ENCODE measurements at places on chromosomes 16 and 17. TPM values are rescaled to one million over a fixed set of nuclear protein-coding genes. Genes with fewer than 3 reads are reported as not detected.

GRCh38 chr17:43772877-43773648 lies 5.7 kb downstream of the DUSP3 start:
- H3K4me1 ChIP-seq, result peaks cover 2% of the 10 kb centered on the region
- DNase-seq, result no peak
- H3K27me3 ChIP-seq, result no peaks in the 10 kb centered on the region

DNA sequence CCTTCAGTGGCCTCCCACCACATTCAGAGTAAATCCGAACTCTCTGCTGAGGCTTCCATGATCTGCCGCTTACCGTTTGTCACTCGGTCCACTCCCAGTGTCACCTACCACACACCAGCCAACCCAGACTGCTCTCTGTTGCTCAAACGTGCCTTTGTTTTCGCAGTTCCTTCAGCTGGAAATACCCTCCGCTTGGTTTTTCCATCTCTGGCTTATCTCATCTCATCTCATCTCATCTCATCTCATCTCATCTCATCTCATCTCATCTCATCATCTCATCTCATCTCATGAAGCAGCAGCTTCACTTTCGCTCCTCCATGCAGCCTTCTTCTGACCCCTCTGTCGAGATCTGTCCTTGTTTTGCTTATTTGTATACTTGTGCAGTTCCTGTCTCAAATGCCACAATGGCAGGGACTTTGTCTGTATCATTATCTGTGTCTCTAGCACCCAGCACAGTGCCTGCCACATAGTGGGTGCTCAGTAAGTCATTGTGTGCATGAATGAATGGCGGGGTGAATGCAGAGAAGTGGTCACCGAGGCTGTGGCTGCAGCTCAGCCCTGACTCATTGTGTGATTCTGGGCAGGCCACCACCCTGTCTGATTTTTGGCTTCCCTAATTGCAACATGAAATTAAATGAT lies 3.8 kb upstream of the SNX20 start:
- no peaks in the 10 kb centered on the region for H3K27me3 ChIP-seq
- H3K27ac ChIP-seq, result peak overlapping the region; percentile 90
- H3K4me3 ChIP-seq, result peak overlapping the region; percentile 43
- H3K4me1 ChIP-seq, result peaks cover 66% of the 10 kb centered on the region
- H3K36me3 ChIP-seq, result peaks cover 3% of the 10 kb centered on the region

DNA sequence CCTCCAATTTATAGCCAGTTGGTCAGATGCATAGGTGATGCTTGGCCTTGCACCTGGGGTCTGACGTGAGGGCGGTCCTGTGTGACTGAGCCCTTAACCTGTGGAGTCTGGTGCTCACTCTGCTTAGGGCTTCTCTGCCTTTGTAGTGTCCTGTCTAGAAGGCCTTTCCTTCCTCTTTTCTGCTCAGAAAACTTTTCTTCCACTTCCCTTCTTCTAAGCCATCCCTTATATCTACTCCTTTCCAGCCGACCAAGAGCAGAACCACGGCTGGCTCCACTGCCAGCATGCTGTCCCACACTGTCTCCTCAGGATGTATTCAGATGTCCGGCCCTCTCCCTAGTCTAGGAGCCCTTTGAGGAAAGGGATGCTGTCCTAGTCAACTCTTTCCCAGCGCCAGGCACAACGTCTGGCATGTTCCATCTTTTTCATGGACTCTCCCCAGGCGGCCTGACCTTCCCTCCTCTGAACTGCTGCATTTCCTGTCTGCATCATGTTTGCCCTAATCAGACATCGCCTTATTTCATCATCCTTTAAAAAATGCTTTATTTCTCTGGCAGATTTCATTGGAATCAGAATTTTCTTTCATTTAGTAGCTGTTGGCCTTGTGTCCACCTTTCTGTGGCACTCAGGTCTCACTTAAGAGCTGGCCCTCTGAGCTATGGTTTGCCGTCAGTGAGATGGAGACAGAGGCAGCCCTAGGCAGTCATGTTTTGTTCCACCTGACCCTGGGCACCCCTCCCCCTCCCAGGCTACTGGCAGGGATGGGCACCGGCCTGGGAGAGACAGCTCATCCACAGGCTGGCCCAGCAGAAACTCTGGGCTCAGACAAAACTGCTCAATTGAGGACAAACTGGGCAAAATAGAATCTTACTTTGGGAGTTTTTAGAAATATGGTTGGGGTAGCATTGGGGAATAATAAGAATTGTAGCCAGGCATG lies 15.5 kb upstream of the BRCA1 start:
- no peak overlapping the region for H3K4me3 ChIP-seq
- H3K36me3 ChIP-seq, result peaks cover under 1% of the 10 kb centered on the region

- peaks cover 56% of the 10 kb centered on the region for H3K36me3 ChIP-seq
- H3K27me3 ChIP-seq, result no peaks in the 10 kb centered on the region
- no peak for DNase-seq
- no peak overlapping the region for H3K27ac ChIP-seq
- H3K4me3 ChIP-seq, result no peak overlapping the region
These were observed 26.9 kb downstream of the PTRH2 start for GRCh38 chr17:59680314-59680713.

DNA sequence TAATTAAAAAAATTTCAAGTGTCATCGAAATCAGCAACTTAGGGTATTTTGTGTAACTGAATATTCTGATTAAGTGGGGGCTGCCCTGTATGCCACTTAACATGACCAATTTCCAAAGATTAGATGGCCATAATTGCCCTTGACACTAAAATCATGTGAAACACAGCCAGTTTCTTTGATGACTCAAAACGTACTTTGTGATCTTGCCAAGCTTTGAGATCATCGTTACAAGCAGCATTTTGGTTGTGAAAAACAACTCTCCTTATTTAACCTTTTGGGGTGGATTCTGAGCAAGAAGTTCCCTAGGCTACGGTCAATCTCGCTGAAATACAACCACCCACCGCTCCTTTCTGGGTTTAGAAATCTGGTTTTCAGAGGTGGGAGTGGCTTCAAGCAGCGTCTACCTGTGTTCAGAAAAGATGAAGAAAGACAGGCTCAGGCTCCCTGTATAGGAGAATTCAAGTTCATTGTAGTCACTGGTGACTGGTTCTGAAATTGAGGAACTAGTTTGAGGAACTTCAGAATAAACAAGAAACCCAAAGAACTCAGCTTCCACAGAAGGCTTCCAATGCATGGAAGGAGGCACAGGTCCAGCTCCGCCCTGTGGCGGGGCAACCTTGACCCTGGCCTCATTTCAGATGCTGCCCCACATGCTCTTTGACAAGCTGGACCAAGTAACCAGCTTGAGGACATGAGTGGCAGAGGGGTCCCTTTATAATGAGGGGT lies 9.4 kb downstream of the MAP3K14 start:
- peaks cover 84% of the 10 kb centered on the region for H3K4me1 ChIP-seq
- peak; percentile 80 for DNase-seq
- H3K27me3 ChIP-seq, result no peaks in the 10 kb centered on the region
- H3K27ac ChIP-seq, result peak overlapping the region; percentile 97
- peak overlapping the region; percentile 53 for H3K4me3 ChIP-seq
- H3K36me3 ChIP-seq, result peaks cover 69% of the 10 kb centered on the region

The MYH8 gene
- total RNA-seq, result not detected

The KRT24 gene
- not detected for total RNA-seq

The SOST gene
- total RNA-seq, result not detected

- peak overlapping the region; percentile 90 for H3K4me3 ChIP-seq
- peaks cover 20% of the 10 kb centered on the region for H3K4me1 ChIP-seq
- H3K27me3 ChIP-seq, result no peaks in the 10 kb centered on the region
These were observed 2.9 kb upstream of the RAB40C start for GRCh38 chr16:586645-587590.

The DYNLL2 gene
- 24.8 TPM for total RNA-seq

The TNFRSF17 gene
- not detected for total RNA-seq

DNA sequence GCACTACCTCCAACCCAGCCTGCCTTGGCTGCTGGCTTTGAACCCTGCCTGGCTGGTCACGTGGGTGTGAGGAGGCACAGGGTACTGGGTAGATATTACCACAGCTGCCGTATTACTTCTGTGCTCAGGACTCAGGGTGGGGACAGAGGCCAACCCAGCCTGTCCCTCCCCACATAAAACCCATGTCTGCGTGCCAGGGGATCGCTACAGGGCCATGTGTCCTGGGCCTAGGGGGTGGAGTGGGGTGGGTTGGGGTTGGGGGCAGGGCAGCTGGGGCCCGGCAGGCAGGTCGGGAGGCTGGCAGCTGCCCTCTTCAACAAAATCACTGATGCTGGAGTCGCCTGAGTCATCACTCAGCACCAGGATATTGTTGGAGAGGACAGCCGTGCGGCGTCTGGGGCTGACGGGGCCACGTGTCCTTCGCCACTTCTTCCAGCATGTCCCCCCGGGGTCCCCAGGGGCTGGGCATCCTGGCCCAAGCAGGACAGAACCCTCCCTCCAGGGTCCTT lies 39.7 kb upstream of the PVALEF start:
- H3K27me3 ChIP-seq, result no peaks in the 10 kb centered on the region
- H3K36me3 ChIP-seq, result no peaks in the 10 kb centered on the region
- no peak overlapping the region for H3K27ac ChIP-seq
- H3K4me1 ChIP-seq, result no peaks in the 10 kb centered on the region
- no peak overlapping the region for H3K4me3 ChIP-seq

GRCh38 chr16:53258809-53259208 lies 175.5 kb upstream of the RBL2 start:
- peaks cover 34% of the 10 kb centered on the region for H3K36me3 ChIP-seq
- no peak for DNase-seq
- H3K4me3 ChIP-seq, result no peak overlapping the region
- H3K27me3 ChIP-seq, result no peaks in the 10 kb centered on the region
- no peaks in the 10 kb centered on the region for H3K4me1 ChIP-seq
- H3K27ac ChIP-seq, result no peak overlapping the region

DNA sequence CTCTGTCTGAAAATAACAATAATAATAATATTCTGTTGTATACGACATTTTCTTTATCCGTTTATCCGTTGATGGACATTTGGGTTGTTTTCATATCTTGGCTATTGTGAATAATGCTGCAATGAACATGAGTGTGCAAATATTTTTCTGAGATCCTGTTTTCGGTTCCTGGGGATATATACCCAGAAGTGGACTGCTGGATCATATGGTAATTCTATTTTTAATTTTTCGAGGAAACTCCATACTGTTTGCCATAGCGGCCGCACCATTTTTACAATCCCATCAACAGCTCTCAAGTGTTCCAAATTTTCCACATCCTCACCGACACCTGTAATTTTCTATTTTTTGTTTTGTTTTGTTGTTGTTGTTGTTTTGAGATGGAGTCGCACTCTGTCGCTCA lies 5.3 kb upstream of the PRSS41 start:
- H3K4me1 ChIP-seq, result no peaks in the 10 kb centered on the region
- peaks cover 27% of the 10 kb centered on the region for H3K27me3 ChIP-seq
- no peak for DNase-seq
- H3K36me3 ChIP-seq, result no peaks in the 10 kb centered on the region
- H3K4me3 ChIP-seq, result no peak overlapping the region
- H3K27ac ChIP-seq, result no peak overlapping the region

DNA sequence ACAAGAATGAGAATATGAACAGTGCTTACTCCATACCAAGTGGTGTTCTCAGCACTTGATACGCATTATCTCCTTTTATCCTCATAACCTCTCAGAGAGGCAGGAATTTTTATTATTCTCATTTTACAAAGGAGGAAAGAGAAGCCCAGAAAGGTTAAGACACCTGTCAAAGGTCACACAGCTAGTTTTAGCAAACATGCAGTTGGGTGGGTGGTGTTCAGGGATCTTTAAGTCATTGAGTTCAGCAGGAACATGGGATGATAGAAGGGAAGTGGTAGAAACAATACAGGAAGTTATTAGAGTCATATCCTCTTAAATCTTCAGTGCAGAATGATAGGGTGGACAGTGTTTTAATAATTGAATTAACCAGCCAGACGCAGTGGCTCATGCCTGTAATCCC lies 95.4 kb downstream of the IRX3 start:
- peaks cover 12% of the 10 kb centered on the region for H3K27me3 ChIP-seq
- H3K4me1 ChIP-seq, result no peaks in the 10 kb centered on the region
- no peak overlapping the region for H3K27ac ChIP-seq
- peaks cover 1% of the 10 kb centered on the region for H3K36me3 ChIP-seq
- no peak for DNase-seq
- no peak overlapping the region for H3K4me3 ChIP-seq

GRCh38 chr17:4796552-4796920 lies 572 bp downstream of the PSMB6 start:
- H3K27ac ChIP-seq, result peak overlapping the region; percentile 92
- peaks cover 12% of the 10 kb centered on the region for H3K36me3 ChIP-seq
- H3K27me3 ChIP-seq, result no peaks in the 10 kb centered on the region
- peak; percentile 44 for DNase-seq
- peaks cover 18% of the 10 kb centered on the region for H3K4me1 ChIP-seq
